ENCODE measurements at places on chromosomes 5 and 9.

DNA sequence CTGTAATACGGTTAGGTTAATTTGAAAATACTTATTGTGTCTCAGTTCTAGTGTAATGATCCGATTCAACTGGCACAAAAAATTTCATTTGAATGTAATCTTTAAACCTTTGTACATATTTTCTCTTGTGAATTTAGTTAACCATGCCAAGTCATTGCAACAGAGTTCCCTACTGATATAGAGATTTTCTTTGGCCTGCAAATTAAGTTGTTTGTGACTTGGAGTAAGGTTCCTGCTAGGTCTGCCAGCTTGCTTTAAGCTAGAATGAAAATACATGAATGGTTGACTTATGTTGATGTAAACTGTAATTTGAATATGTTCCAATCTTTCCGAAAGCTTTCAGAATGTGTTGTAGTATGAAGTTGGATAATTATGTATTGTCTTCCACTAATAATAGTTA lies 1004.1 kb upstream of the EDIL3 start:
- no peak for DNase-seq

- no peak for DNase-seq
These were observed 323.7 kb upstream of the RPS23 start for GRCh38 chr5:82601861-82602260.

DNA sequence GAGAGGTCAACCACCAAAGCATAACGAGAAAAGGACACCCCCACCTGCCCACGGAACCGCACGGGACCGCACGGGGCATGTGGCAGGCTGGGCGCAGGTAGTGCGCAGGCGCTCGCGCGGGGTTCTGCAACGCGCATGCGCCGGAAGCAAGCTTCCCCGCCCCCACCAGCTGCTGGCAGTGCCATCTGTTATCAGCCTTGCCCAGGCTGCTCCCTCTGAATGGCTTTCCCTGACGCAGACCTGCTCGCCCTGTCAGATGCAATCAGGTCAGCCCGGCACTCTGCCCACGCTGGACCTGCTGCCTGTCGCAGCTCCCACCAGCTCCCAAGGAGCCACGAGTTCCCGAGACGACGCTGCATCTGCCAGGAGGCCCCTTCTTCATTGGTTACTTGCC lies 22.8 kb downstream of the PTCH1 start:
- DNase-seq, result no peak

GRCh38 chr5:107781451-107781850 lies 110.7 kb upstream of the EFNA5 start:
- DNase-seq, result no peak

DNA sequence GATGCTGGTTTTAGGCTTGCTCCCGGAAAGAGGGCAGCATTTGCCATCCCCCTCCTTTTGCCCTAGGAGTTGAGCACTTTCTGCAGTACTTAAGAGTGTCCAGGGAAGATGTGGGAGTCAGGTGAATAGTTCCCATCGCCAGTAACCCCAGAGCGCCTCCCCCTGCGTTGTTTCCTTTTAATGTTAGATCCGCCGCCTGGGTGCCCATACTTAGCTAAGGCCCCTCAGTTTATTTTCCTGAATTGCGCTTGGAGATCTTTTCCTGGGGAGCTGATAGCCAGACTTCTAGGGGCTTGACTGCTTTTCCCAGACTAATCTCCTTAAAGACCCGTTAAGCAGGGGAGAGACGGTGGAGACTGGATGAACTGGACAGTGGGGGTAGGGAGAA lies 377 bp upstream of the PCDHAC2 start:
- no peak for DNase-seq

- DNase-seq, result no peak
These were observed 1072.1 kb upstream of the WWC1 start for GRCh38 chr5:167219298-167219697.

DNA sequence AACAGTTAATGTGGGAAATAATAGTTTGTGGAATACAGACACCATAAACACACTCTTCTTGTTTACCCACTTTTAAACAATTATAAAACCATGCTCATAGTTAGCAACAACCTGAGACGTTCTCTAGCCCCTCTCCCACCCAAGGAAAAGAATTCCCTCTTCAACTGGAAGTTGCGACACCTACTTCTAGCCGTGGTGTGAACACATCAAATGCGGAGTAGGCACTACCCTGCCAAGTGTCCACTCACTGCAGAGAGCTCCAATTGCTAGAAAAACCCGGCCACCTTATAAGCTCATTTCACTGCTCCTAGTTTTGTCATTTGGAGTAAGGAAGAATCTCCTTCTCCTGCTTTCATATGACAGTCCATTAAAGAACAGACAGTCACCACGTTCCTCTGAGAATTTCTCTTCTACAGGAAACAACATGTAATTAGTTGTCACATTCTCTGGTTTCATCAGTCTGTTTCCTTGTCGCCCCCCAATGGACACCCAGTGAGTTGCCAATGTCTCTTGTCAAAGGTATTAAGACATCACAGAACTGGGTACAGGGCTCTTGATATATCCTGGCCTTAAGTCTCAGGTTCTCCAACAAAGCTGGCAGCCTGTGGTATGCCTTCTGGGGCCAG lies 47.3 kb downstream of the PRLR start:
- peak; percentile 14 for DNase-seq

DNA sequence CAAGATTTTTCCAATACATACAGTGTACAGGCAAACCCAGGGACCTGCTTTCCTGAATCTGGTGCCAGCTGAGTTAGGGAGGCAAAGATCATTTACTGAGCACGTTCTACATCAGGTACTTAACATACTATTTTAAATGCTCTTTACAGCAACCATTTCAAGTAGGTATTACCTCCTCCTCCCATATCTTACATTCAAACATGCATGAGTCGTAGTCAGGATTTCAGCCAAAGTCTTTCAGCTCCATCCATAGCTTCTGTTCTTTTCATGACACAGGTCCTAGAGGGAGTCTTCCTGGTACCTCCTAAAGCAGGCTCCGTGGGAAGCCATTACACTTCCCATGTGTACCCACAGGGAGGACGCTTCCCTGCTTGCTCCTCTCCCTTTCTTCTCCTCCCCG lies 11.7 kb downstream of the KCNV2 start:
- no peak for DNase-seq

DNA sequence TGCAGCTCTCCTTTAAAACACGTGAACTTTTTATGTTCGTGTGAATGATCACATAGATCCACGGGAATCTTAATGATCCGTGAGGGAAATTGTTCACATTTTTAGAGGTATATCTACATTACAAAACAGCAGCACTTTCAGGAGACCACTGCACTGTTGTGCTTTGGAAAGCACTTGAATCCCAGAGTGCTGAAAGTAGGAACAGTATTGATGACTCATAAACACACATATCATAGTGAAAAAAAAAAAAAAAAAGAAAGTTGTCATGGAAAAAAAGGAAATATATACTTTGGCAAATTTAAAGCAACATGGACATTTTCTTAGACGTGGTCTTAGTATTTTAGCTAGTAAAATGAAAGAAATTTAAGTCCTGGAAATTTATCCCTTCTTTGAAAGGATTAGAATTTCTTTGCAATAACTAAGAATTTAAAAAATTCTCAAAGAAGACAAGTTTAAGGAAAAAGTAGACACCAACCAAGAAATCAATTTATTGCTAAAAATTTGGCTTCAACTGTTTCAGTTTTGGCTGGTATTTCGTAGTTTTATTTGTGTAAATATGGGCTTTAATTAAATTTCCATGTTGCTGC lies 55.4 kb downstream of the ADGRV1 start:
- no peak for DNase-seq

DNA sequence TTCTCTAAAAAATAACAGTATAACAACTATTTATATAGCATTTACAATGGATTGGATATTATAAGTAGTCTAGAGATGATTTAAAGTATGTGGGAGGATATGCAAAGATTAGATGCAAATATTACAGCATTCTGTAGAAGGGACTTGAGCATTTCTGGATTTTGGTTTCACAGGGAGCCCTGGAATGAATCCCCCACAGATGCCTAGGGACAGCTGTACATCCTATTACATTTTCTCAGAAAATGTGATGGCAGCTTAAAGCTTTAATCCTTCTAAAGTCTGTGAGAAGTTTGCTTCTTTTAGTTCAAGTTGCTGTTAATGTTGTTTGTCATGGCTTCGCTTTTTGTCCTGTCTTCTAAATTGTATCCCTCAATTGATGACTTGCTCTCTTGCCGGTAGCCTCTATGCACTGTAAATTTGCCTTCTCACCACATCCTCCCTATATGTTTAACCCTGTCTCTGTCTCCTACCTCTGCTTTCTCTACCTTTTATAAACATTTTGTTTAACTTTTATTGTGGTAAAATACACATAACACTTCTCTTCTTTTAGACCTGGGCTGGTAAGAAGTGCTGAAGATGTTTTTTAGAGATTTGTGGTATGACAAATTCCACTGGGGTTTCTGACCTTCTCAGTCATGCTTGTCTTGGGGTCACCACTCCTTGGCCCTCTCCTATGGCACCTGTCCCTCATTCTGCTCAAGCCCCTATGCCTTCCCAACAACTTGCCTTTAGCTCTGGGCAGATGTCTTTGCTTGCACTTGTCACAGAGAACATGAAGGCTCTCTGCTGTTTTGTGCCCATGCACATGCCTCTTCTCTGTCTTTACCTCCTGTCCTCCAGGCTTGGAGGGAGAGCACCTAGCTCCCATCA lies 37.9 kb downstream of the LNPEP start:
- no peak for DNase-seq

- DNase-seq, result no peak
These were observed 234.6 kb downstream of the GABRB2 start for GRCh38 chr5:161311965-161312364.

DNA sequence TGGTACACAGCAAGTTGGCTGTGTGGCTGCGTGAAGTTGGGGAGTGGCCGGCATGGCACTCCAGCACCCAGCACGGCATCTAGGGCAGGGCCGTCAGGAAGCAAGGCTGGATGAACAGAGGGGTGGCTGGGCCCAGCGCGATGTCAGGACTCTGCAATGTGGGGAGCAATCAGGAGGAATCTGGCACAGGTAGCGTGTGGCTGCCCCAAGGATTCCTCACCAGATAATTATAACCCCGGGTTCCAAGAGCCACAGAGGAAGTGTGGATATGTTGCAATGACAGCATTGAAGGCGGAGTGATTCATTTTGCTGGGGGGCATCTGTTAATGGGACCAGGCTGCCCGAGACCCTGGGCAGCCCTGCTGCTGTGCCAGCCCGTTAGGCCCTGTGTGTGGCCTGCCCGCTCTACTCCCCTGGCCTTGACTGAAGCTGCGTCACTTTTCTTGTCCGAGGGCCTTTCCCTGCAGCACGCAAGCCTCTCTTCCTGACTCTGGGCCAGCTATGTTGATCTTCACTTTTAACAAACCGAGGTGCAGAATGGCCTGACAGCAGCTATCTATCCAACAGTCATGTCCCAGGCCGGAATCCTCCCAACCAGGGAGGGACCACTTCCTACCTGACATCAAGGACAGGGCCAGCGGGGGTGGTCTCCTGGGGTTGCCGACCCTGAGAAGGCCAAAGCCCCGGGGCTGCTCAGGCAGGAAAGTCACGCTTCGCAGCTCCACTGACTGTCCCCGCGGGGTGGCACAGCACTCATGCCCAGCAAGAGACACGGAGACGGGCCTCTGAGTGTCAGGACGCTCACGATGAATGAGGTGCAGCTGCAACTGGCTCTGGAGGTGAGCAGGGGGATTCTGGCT lies 118.0 kb upstream of the PHYKPL start:
- DNase-seq, result no peak

DNA sequence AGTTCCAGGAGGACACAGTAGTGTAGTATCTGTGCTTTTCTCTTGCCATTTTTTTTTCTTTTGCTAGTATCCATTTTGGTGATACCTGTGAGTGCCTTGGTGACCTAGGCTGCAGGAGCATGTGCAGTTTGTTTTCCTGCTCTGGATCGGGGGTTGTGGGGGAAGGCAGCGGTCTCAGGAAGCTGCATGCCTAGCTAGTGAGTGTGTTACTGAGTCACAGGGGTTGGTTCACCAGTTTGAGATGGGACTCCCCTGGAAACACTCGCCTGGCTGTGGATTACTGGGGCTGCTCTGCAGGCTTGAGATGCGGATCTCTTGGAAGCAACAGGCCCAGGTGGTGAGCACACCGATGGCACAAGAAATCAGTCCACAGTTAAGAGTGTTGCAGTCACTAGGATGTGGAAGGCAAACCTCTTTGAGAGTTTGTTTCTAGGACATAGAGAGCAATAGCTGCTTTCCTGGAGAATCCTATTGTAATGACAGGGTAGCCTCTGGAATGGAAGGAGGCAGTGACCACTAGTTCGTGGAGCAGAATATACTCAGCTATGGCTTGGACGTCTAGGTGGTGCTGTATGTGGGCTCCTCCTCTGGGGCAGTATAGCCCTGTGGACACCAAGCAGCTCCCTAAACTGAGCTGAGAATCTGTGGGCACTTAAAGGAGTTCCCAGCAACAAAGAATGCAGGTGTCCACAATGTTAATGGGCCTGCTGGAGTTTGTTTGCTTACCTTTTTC lies 20.0 kb upstream of the SPATA31E1 start:
- no peak for DNase-seq

DNA sequence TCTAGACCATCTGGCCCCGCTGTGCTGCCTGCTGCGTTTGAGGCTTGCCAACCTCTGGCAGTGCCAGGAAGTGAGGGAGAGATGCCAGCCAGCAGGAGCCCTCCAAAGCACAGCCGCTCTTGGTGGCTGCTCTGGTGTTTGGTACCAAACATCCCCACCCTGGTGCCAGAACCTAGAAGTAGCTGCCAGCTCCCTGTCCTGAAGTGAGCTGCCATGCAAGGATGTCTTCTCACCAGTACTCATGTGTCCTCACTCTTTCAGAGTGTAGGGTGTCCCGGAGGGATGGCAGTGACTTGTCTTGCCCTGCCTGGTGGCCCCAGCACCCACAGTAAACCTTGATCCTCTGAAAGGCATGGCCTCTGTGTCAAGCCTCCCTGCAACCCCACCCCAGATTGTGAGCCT lies 43.4 kb downstream of the AMBP start:
- DNase-seq, result no peak

- peak; percentile 23 for DNase-seq
These were observed 302.7 kb downstream of the PLK2 start for GRCh38 chr5:58156973-58157701.

- no peak for DNase-seq
These were observed 78.3 kb downstream of the TNC start for GRCh38 chr9:115039516-115040120.

DNA sequence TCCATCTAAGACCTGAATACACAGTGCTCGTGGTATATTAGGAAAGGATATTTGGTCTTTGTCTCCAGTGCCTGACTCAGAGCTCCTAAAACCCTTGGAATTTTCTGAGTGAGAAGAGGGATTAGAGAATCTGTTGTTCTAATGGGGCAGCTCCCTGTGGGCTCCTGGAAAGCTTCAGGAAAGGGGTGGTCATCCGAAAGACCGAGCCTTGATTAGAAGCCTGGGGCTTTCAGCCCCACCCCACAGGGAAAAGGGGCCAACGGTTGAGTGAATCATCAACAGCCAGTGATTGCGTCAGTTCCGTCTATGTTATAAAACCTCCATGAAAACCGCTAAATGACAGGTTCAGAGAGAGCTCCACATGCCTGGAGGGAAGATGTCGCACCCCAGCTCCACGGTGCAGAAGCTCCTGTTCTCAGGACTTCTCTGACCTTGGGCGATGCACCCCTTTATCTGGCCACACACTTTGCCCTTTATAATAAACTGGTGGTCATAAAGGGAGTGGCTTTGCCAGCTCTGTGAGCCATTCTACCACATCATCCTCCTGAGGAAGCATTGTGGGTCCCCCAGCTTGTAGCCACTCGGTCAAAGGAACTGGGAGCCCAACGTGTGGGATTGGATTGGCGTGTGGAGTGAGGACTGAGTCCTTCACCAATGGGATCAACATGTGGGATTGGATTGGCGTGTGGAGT lies 71.0 kb upstream of the ICE1 start:
- DNase-seq, result peak; percentile 12

- DNase-seq, result no peak
These were observed 239.6 kb upstream of the IRX1 start for GRCh38 chr5:3356016-3356415.

All from neuronal stem cell (in vitro differentiated cells).